ENCODE measurements at places on chromosomes 16 and 17.

GRCh38 chr17:58264407-58265103 lies 16.2 kb downstream of the MPO start:
- DNase-seq = no peak

GRCh38 chr17:77476931-77477805 lies 336.4 kb downstream of the SEC14L1 start:
- no peak for DNase-seq

GRCh38 chr17:2710071-2710802 lies 1.3 kb downstream of the CLUH start:
- no peak for DNase-seq

DNA sequence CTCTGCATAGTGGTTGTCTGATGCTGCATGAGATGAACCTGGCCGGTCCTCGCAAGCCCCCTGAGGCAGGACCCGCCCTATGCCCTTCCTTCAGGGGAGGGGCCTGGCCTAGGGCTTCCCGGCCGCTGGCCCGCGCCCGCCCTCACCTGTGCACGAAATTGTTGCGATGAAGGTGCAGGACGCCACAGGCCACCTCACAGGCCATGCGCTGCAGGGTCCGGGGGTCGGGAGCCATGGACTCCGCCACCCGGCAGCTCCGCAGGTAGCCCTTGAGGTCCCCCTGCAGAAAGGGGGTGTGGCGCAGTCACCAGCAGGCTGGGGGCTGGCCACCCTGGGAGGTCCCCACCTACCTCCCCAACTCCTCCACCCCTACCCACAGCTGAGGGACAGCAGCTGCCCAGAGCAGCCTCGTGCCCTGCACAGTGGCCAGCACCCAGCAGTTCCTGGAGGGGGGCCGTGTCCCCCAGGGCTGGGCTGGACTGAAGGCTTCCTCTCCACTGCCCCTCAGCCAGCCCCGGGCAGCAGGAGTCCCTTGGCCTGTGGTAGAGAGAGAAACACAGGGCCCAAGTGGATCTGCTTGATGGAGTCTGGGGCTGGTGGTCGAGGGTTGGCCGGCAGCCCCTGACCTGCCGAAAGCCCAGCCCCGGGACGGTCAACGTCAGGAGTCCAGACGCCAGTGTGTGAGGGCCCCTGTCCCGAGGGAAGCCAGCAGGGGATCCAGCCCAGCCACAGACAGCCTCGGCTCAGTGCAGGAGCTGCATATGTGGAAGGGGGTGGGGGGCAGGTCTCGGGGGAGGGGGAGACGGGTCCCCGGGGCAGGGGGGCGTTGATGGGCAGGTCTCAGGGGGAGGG lies 38.8 kb upstream of the PVALEF start:
- no peak for DNase-seq

DNA sequence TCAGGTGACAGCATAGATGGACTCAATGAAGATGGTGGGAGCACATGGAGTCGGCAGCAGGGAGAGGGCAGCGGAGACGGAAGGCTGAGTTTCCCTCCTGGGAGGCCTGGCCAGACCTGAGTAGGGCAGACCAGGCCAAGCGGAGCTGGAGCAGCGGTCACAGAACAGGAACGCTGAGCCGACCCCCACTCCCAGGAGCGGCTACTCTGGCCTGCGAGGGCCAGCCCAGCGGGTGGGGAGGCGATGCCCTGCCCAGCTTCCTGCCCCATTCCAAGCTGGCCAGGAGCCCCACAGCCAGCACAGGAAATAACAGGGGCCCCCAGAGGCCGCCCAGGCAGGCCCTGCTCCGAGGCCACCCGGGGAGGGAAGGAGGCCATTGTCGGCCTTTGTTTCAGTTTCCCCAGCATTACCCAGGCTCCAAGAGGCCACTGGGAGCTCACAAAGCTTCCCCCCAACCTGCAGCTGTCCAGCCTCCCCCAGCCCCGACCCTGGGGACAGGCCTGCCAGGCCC lies 79.8 kb downstream of the ZNF423 start:
- no peak for DNase-seq

- DNase-seq = peak; percentile 16
These were observed 6.2 kb downstream of the JPH3 start for GRCh38 chr16:87608400-87608985.

GRCh38 chr17:8080208-8080798 lies 7.2 kb downstream of the ALOX12B start:
- no peak for DNase-seq

DNA sequence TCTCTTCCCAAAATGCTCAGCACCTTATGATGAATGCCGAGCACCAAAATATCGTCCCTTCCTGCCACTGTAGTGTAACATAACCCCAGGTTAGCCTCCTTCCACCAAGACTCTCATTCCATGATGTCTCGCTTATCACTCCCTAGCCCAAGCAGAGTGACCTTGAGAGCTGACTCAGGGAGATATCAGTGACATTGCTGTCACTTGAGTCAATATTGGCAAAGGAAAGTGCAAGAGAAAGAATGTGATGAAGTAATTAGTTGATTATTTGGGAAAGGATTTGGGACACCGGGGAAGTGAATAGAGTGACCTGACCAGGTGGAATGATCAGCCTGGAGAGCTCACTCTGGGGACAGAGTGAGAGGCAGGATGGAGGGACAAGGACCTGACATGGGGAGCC lies 2.6 kb upstream of the ANKFN1 start:
- DNase-seq = no peak

GRCh38 chr17:51853857-51854256 lies 304.7 kb downstream of the CA10 start:
- no peak for DNase-seq

DNA sequence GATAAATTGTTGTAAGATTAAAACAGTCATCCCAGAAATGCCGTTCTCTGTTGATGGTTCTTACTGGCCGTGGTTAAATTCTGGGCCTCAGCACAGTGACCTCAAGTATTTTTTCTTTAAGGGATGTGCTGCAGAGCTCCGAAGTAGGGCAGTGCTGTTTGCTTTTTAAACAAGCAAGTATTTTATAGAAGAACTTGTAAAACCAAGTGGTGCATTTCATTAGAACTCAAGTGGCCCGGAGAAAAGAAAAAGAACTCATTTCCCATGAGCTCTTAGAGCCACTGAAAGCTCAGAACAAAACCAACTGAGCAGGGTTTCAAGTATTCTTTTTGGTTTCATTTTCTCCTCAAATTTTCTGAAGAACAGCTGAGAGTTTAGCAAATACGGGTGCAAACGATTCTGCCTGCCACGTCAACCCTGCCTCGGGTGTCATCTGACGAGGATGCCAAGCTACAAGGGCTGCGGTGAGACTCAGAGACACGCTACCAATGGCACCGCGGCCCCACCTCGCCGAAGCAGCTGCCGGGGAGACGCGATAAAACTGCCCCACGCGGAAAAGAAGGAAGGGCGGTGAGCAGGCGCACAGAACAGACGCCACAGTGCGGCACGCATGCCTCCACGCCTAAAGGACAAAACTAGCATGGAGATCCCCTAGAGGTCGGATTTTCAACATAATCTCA lies 6.3 kb downstream of the LMF1 start:
- DNase-seq = peak; percentile 65

GRCh38 chr17:32998111-32998886 lies 6.7 kb downstream of the SPACA3 start:
- peak; percentile 55 for DNase-seq

GRCh38 chr17:4476511-4477070 lies 22.1 kb upstream of the SPNS2 start:
- DNase-seq = no peak

DNA sequence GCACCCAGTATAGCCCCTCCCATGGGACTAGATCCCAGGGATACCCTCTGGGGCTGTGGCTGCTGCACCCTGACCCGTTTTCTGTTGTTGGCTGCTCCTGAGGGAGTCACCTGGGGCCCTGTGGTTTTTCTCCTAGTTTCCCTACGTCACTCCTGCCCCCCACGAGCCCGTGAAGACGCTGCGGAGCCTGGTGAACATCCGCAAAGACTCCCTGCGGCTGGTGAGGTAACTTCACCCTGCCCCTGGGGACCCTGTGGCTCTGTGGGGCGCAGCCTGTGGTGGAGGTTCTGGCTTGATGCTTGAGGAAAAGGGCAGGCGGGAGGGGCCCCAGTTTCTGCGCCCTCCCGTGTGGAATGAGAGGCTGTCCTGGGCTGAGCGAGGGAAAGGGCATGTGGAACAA lies 27.2 kb downstream of the MGRN1 start:
- no peak for DNase-seq

- DNase-seq = no peak
These were observed 30.5 kb downstream of the KSR1 start for GRCh38 chr17:27486741-27487140.

GRCh38 chr17:79258843-79259242 lies 184.2 kb downstream of the ENGASE start:
- no peak for DNase-seq

DNA sequence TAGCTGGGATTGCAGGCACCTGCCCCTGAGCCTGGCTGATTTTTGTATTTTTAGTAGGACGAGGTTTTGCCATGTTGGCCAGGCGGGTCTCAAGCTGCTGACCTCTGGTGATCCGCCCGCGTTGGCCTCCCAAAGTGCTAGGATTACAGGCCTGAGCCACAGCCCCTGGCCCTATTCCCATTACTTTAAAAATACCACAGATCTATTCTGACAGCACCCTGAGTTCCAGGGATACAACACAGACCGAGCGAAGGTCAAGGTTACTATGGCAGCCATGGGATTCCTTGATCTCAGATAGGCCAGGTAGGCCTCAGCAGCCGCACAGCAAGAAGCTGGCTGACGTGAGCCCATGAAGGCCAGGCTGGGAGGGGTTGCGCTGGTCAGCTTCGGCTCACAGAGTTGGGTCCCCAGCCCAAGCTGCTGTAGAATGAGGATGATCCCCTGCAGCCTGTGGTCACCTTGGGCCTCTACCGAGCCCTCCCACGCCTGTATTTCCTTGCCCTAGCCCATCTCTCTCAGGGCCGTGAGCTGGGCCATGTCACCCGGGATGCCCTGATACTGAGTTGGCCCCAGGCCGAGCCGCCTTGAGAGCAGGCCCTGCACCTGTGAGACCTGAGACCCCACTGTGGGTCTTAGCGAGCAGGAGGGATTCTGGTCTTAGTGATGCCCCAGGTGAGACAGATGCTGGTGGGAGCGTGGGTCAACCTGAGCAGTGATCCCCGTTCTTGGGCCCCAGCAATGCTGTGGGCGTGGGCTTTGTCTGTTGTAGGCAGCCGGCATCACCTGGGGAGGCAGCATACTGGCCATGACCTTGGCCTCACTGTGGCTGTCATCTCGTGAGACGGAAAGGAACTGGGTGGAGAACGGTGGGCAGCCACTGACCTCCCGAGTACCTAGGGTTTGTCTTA lies 16.9 kb upstream of the RNF213 start:
- no peak for DNase-seq

DNA sequence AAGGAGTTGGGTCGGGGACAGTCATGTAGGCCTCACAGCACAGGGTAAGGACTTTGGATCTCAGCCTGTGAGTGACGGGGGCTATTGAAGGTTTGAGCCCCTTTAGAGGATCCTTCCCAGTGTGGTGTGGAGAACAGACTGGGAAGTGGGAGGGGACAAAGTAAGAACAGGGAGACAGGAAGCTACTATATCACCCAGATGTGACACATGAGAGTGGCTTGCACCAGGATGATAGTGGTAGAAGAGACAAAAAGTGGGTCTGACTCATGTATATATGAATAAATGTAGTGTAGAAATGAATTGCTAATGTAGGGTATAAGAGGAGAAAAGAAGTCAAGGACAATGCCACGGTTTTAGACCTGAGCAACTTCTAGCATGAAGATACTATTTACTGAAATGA lies 4.5 kb downstream of the NUP93 start:
- no peak for DNase-seq

DNA sequence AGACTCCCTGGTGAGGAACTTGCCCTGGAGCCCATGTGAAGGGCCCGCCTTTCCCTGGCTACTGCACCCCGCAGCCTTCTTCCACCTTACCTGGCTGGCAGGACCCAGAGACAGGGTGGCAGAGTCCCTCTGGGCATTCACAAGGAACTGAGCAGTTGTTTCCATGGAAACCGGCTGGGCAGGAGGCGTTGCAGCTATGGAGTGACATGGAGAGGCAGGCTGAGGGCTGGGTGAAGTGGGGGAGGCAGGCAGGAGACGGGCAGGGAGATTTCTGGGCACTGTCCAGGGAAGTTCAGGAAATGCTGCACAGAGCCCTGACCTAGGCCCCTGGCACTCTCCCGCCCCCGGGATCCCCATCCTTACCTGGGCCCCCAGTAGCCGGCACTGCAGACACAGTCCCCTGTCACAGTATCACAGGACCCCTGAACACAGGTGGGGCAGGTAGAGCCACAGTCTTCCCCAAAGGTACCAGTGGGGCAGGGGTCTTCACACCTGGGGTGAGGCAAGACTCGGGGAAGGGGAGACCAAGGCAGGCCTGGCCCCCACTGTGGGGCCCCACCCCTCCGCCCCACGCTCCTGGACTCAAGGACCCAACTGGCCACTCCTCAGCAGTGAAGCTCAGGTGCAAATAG lies 5.9 kb downstream of the SCARF1 start:
- DNase-seq = no peak

- DNase-seq = no peak
These were observed 5.1 kb downstream of the UBN1 start for GRCh38 chr16:4852221-4852872.

GRCh38 chr17:76968707-76969597 lies 100.7 kb downstream of the MGAT5B start:
- DNase-seq = no peak

- DNase-seq = no peak
These were observed 524.9 kb downstream of the WWOX start for GRCh38 chr16:78624366-78624765.

DNA sequence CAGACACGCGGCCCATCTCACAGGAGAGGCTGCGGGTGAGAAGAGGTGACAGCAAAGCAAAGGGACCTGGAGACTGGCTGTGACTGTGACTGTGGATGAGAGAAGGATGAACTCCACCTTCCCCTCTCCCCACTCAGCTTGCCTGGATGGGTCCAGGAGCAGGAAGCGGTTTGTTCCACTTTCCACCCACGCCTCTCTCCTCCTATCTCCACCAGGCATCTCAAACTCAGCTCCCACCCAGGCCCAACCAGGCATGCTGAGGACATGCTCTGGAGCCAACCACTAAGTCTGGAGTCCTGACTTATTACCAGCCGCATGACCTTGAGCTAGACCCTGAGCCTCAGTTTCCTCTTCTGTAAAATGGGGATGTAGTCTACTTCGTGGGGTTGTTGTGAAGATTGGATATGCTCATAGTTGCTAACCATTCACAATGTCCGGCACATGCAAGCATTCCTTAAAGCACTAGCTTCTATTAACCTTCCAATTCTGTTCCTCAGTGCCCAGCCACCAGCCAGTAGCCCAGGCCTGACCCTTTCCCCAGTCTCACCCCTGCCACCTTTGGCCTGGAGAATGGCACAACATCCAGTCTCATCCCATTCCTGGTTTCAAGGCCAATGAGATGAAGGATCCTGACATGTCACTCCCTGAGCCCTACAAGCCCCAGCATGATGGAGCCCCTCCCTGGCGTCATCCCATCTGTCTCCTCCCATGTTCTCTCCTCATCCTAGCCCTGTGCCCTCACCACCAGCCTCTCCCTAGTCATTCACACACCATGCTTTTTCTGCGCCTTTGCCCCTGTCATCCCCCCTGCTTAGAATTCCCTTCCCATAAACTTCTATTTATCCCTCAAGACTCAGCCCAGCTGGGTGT lies 2.3 kb downstream of the GAS2L2 start:
- DNase-seq = no peak

All from stimulated activated CD4-positive, alpha-beta T cell treated with anti-CD3 and anti-CD28 coated beads, Interleukin-1b, Interleukin-23, amount 100 ng/mL, for 1 hour (primary cell).